Activated CD4-positive, alpha-beta T cell treated with anti-CD3 and anti-CD28 coated beads for 24 hours (primary cell): ENCODE measurements at places on chromosomes 1 and 21.

DNA sequence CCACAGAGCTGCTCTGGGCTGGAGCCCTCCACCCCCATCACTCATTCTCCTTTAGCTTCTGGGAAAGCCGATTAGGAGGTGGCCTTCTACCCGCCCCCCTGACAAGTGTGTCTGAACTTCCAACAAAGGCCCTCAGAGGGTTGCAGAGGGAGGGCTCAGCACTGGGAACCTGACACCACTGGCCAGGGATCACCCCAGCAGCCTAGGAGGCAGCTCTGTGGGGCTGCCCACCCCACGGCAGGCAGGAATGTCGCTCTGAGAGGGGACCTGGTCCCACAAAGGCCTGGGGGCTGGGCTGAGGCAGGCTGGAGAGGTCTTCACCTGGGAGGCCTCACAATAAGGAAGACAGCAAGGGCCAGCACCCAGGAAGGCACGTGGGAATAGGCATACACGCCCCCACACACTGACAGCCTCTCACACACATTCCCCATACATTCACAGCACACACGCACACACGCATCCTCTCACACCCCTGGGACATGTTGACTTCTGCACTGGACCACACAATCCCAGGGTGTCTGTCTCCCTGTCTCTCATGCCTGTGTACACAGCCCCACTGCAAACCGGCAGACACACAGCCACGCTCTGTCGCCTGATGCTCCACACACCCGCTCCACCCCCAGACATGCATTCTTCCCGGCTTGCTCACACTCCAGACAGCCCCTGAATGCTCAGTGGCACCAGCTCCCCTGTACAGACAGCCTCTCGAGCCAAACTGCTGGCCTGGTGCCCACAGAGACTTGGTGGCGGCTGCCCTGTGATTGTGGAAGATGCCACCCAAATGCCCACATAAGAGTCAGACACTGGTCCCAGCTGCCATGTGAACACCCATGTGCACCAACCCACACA lies 30.7 kb downstream of the DMBX1 start:
- DNase-seq, result no peak

GRCh38 chr1:189131576-189131975 lies 1346.1 kb downstream of the BRINP3 start:
- DNase-seq, result no peak

DNA sequence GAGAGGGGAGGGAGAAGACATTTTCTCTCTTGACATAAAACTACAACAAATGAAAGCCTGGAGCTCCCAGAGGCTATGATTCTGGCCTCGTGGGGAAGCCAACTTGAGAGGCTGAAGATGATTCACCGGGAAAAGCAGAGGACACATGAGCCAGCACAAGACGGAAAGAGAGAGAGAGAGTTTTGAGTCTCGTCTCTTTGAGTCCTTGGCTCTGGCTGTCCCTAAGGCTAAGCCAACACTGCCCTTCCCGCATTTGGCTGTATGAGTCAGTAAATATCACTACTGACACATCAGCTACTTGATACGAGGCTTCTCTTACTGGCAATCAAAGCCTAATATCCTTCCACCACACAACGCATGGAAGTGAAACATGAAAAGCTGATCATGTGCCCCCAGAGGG lies 95.5 kb downstream of the GRIK3 start:
- DNase-seq, result no peak

DNA sequence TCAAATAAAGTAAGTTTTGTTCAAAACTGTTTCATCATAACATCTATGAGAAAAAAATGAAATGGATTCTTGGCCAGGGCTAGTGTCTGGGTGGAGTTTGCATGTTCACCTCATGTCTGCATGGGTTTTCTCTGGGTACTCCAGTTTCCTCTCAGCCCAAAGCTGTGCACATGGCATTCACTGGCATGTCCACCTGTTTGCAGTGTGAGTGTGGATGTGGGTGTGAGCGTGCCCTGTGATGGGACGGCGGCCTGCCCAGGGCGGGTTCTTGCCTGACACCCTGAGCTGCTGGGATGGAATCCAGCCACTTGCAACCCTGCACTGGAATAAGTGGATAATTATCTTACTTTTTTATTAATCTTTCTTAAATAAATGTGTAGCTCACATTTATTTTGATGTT lies 185.5 kb downstream of the RYR2 start:
- DNase-seq, result no peak

GRCh38 chr1:72023063-72023930 lies 259.0 kb downstream of the NEGR1 start:
- no peak for DNase-seq

GRCh38 chr1:111656086-111657017 lies 36.8 kb downstream of the RAP1A start:
- no peak for DNase-seq

DNA sequence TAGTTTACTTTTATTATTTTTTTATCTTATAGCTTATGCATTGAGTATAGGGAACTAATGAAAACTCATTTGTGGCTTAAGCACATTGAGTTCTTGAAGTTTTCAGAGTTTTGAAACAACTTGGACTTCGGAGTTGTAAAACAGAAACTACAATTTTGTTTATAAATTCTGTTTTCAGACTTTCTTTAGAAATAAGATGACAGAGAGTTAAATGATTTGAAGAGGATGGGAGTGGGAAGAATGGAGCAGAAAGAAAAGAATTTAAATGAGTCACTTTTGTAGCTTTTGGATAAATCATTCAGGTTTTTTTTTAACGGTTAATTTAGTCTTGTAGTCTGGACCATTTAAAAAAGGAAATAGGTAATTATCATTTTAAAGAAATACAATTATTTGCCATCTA lies 32.3 kb downstream of the INKA2 start:
- DNase-seq, result no peak

GRCh38 chr1:231046730-231047395 lies 6.8 kb upstream of the FAM89A start:
- DNase-seq, result no peak

GRCh38 chr1:110542725-110543124 lies 23.8 kb upstream of the KCNA10 start:
- DNase-seq, result no peak

DNA sequence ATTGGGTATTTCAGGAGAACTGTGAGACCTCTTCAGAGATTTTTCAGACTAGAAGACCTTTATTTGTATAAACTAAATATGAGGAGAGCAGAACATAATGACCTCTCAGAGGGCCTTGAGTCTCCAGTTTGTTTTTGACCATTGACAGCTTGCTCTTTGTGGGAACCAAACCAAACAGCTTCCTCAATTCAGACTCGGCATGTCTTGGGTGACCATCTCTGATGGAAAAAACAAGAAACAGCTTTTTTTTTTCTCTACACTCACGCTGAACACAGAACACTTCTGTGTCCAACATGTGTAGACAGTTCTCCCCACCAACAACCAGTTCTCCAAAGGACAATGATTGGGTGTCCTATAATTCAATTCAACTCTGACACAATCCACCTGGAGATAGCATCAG lies 11.5 kb downstream of the ATP1A4 start:
- no peak for DNase-seq

DNA sequence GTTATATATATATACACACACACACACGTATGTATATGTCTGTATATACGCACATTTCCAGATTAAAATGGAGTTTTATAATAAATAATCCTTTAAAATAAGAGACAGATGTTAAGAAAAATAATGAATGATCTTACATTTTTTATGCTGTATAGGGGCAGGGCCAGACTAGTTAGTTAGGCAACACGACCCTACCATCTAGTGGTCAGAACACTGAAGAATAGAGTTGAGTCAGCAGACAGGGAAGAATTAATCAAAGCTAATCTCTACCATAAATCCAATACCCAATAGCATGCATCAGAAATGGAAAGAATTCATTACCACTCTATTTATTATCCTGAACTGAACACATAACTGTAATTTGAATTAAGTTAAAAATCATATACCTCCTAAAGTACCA lies 156.7 kb downstream of the BRINP3 start:
- no peak for DNase-seq

DNA sequence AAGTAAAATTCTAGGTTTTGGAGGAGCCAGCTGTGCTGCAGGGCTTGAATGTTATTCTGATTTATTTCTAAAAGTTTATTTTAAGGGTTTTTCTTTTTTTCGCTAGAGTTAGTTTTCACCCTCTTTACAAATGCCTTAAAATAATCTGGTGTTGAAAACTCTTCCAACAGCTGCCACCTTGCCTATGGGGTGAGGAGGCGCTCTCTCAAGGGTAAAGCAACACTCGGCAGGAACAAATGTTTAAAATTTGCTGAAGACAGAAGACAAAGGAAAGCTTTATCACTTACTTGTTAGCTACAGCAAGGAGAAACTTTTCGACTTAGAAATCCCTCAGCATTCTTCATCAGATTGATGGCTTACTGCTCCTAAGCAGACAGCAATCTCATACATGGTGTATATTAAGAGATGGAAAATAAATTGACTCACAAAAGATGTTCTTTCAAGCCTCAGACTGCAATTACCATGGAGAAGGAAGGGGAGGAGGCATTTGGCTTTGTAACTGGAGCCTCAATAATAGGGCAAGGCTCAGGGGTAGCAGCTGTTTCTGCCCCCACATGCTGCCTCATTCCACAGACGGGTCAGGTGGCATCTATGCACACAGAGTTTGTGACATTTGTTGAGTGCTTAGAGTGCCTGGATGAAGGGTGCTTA lies 79.8 kb upstream of the RALGPS2 start:
- DNase-seq, result no peak

DNA sequence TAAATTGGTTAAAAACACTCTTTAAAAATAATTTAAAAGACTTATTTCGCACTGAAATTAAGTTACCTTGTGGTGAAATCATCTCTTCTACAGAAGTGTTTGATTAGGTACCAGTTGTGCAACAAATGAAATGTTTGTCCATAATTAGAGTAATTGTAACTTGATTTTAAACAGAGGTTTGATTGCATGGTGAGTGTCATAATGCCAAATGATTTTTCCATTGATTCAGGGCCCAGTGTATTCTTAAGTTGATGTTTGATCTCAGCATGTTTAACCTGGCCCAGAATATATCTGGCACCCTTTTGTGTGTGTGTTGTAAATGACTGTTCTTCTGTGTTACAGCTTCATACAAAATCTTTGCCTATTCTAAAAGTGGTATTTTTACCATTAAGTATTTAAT lies 28.5 kb downstream of the LRRC8B start:
- no peak for DNase-seq

DNA sequence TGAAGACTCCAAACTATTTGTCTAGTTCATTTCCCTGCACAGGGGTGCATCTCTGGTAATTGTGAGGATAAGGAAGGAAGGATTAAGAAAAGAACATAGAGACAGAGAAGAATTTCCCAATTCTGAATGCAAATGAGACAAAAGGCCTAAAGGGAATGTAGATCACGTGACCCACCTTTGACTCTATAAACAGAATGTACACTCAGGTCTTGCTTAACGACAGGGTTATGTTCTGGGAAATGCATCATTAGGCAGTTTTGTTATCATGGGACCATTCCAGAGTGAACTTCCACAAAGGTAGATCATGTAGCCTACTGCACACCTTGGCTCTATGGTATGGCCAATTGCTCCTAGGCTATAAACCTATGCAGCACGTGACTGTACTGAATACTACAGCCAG lies 252.3 kb upstream of the ZP4 start:
- DNase-seq, result no peak

GRCh38 chr1:156656806-156657740 lies 15.2 kb downstream of the BCAN start:
- DNase-seq, result peak; percentile 69

DNA sequence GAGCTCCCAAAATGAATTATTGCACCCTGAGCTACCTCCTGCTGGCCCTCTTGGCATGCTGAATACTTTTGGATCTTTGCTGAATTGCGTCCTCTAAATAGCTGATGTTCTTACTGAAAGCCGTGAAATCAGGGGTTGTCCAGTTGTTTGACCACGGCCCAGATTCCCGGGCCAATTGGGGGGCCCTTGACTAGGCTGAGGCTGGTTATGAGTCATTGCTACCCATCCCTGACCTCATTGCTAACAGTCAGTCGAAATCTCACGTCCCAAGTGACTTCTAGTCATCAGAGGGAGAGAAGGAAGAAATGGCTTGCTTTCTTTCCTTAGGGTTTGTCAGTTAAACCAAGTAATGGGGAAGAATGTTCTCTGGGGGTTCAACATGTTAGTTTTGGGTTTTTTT lies 37.4 kb downstream of the SMYD2 start:
- no peak for DNase-seq

- DNase-seq, result no peak
Measured at GRCh38 chr1:229194096-229194495, 76.8 kb upstream of the RAB4A start.
